Immature natural killer cell (primary cell): ENCODE measurements at places on chromosomes 2 and 18. TPM values are rescaled to one million over a fixed set of nuclear protein-coding genes. Genes with fewer than 3 reads are reported as not detected.

GRCh38 chr2:161159456-161160225 lies 587 bp upstream of the TANK start:
- peak; percentile 10 for DNase-seq

The ZAP70 gene
- polyA plus RNA-seq: 219 TPM

The ST6GAL2 gene
- polyA plus RNA-seq: not detected

- no peak for DNase-seq
These were observed 74.8 kb upstream of the FAM98A start for GRCh38 chr2:33673937-33674336.

The MMADHC gene
- 191 TPM for polyA plus RNA-seq

The DNER gene
- not detected for polyA plus RNA-seq

DNA sequence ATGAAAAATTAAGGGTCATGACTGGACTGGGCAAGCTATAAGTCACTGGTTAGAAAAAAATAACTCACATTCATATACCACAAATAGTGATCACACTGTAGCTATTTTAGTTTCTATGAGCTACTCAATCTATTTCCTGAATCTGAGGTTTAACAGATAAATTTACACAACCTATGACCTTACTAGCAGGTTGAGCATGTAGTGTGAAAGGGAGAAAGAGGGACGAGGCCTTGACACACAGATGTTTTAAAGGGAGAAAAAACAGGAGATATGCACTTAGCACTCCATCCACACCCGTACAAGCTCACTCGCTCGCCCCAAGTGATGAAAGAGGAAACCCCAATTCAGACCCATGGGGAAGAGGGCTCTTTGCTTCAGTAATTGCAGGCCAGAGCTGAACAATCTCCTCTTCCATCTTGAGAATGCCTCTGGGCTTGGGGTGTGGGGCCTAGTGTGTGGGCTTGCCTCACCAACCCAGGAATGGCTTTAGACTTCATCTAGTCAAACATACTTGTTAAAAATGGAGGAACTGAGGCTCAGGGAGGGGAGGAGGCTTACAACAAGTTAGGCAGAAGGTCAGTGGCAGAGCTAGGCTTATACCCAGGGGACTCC lies 10.7 kb downstream of the CYRIA start:
- no peak for DNase-seq

The RUFY4 gene
- polyA plus RNA-seq: not detected

GRCh38 chr2:121650315-121650930 lies 1.2 kb upstream of the CLASP1 start:
- no peak for DNase-seq

The CNDP1 gene
- not detected for polyA plus RNA-seq

GRCh38 chr2:64654063-64654811 lies 524 bp upstream of the SERTAD2 start:
- DNase-seq: peak; percentile 80

- no peak for DNase-seq
These were observed 1.8 kb upstream of the SALL3 start for GRCh38 chr18:78977637-78978348.

The KLHL41 gene
- polyA plus RNA-seq: not detected

The REG1B gene
- not detected for polyA plus RNA-seq

DNA sequence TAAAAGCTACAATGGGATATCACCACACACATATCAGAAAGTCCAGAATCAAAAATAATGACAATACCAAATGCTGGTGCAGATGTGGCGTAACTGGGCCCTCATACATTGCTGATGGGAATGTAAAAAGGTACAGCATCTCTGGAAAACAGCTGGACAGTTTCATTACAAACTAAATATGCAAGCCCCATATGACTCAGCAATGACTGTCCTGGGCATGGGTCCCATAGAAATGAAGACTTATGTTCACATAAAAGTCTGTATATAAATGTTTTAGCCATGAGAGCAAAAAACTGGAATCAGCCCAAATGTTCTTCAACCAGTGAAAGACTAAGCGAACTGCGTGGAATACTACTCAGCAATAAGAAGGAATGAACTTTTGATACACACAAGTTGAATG lies 56.7 kb downstream of the ALPK2 start:
- DNase-seq: no peak

GRCh38 chr2:98903767-98904485 lies 32.1 kb downstream of the CRACDL start:
- DNase-seq: no peak

The PCARE gene
- polyA plus RNA-seq: not detected

GRCh38 chr18:45201489-45201888 lies 413.8 kb upstream of the SLC14A2 start:
- no peak for DNase-seq

The RPRD1A gene
- polyA plus RNA-seq: 11.0 TPM

The PIGN gene
- polyA plus RNA-seq: 12.0 TPM

The NCKAP5 gene
- not detected for polyA plus RNA-seq

DNA sequence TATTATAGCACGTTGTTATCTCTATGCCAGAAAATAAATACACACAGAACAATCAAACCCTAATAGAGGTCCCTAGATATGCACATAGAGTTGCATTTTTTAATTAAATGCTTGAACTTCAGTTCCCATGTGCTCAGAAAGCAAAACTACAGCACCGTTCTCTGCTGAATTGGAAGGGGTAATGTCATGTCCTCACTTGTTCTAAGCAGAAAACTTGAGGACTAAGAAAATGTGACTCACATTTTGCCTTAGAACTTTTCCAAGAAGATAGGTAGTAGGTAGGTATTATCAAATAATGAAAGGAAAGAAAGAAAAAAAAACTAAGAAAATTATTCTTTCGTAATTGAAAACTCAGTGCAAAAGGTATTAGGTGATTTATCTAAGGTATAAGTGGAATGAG lies 607.3 kb downstream of the ERBB4 start:
- no peak for DNase-seq

DNA sequence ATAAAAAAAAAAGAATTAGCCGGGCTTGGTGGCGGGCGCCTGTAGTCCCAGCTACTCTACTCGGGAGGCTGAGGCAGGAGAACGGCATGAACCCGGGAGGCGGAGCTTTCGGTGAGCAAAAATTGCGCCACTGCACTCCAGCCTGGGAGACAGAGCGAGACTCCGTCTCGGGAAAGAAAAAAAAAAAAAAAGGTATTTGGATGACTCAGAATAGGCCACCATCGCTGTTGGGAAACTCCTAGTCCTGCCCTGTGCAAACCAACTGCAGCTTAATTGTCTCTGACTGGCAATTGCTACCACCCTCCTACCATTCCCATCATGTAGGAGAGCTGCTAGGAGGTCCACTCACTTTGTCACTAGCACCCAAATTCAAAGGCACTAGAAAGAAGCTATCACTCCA lies 43.5 kb downstream of the ATP8B1 start:
- no peak for DNase-seq

DNA sequence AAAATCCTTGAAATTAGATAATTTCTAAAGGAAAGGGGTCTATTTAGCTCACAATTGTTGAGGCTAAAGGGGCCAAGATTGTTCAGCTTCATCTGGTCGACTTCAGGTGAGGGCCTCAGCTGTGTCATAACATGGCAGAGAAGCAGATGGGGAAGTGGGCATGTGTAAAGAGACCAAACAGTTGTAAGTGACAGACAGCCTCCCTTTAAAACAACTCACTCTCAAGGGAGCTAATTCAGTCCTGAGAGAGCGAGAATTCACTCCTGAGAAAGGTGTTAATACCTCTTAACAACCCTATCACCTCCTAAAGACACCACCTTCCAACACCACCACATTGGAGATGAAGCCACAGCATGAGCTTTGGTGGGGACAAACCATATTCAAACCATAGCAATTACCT lies 62.4 kb downstream of the KCMF1 start:
- no peak for DNase-seq

The DHRS9 gene
- polyA plus RNA-seq: 0.31 TPM

GRCh38 chr2:182057002-182057401 lies 71.3 kb downstream of the PPP1R1C start:
- DNase-seq: no peak

The GPR55 gene
- polyA plus RNA-seq: not detected

The CAD gene
- 17.8 TPM for polyA plus RNA-seq

The APOB gene
- polyA plus RNA-seq: not detected

GRCh38 chr18:34707670-34708069 lies 2.4 kb upstream of the DTNA start:
- DNase-seq: no peak

- DNase-seq: no peak
These were observed 56.9 kb downstream of the SLC38A11 start for GRCh38 chr2:164898475-164898874.

DNA sequence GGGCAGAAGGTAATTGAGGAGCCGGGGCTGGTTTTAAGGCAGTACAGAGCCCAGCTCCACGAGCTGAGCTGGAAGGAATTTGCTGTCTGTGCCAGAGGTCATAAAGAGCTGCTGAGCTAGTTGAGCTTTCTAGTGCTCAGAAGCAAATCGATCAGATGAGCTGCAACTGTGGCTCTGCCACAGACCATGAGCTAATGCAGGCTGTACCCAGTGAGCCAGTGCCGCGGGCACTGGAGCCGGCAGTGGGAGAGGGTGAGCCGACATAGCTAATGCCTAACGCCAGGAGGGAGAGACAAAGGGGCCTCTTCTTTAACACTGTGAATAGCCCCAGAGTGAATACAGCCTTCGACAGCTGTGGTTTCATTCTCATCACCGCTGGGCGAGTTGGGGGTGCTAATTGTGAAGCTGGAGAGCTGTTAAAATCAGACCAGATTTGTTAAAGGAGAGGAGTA lies 410.1 kb upstream of the TCF4 start:
- no peak for DNase-seq

- no peak for DNase-seq
These were observed 42.2 kb downstream of the HIBCH start for GRCh38 chr2:190277234-190278112.

GRCh38 chr2:143551971-143552650 lies 422.9 kb downstream of the ARHGAP15 start:
- no peak for DNase-seq

DNA sequence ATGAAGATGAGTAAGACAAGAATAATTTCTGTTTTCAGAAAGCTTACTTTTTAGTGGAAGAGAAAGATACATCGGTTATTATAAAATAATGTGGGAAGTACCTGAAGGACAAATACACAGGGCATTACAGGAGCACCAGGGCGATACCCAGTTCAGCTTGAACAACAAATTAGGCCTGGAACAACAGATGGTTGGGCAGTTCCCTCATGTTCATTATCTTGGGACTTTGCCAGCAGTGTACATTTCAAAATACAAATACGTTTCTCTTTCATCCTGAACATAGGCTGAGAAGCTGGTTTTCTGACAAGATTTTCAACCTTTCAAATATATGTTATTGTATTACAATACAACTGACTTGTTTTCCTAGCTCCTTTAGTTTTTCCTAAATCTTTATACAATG lies 79.6 kb downstream of the TGIF1 start:
- no peak for DNase-seq

DNA sequence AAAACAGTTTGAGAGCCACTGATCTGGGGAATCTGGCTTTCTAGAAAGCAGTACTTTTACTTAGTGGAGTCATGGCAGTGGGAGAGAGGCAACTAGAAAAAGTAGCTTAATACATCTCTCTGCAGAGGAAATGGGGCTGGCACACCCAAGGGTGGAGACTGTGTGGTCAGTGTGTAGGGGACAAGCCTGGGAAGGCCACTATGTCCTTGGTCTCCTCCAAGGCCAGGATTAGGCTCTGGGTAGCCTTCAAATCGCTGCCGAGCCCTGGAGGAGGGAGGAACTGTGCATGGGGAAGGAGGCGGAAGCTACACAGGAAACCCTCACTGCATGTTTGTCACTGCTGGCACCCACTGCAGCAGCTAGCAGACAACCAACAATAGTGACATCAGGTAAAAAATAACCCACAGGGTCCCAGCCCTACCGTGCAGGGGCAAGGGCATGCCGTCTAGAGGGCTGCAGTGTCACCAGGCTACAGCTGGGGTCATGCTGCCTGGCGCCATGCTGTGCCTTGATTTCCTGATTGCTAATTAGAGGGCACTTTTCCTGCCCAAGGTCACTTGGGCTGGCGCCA lies 34.8 kb downstream of the LBH start:
- DNase-seq: peak; percentile 64

- no peak for DNase-seq
These were observed 6.8 kb upstream of the LAMA3 start for GRCh38 chr18:23682472-23682871.

DNA sequence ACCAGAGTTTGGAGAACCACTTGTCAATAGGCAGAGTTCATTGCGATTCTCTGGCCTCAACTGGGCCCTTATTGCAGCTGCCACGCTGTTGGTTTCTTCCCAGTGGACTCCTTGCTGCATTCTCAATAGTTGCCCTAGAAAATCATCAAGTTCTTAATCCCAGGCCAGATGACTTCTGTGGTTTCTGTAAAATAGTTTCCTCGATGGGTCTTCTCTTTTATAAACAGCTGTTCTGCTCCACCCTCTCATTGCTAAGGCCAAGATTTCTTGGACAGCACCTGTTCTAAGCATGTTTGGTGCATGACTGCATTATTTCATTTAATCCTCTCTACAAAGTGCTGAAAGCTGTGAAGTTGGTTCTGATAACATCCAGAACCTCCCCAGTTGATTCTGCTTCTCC lies 131.0 kb downstream of the BCL2L11 start:
- no peak for DNase-seq

- no peak for DNase-seq
These were observed 149.3 kb downstream of the EXOC6B start for GRCh38 chr2:72676341-72677025.

- no peak for DNase-seq
These were observed 50.4 kb downstream of the SPATS2L start for GRCh38 chr2:200356857-200357384.
